ENCODE measurements at places on chromosomes 2 and 18. TPM values are rescaled to one million over a fixed set of nuclear protein-coding genes. Genes with fewer than 3 reads are reported as not detected.

GRCh38 chr2:241767464-241768250, 9.0 kb upstream of the GAL3ST2 start:
- no peak for DNase-seq

- no peak for DNase-seq
These were observed 97.8 kb upstream of the AQP4 start for GRCh38 chr18:26963292-26963691.

DNA sequence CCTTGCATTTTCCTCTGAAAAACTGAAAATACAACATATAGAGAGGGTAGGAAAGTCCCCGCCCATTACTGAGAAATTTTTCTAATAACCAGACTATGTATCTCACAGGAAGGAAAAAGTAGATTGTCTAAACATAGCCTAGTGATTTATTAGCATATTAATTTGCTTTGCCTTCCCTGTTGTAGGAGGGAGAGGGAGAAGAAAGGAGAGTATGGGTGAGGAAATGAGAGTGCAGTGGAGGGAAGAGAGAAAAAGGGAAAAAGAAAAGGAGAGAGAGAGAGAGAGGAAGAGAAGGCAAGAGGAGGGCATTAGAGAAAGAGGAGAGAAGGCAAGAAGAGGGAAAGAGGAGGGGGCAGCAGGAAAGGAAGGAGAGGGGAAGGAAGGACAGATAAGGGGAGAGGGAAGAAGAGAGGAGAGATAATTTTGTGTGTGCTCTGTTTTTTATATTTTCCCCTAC, 3.6 kb upstream of the KYNU start:
- DNase-seq, result no peak

GRCh38 chr2:232038251-232038880, 76.9 kb downstream of the DIS3L2 start:
- DNase-seq, result no peak

- no peak for DNase-seq
These were observed 74.7 kb downstream of the TNFRSF11A start for GRCh38 chr18:62399781-62400308.

- DNase-seq, result no peak
These were observed 35.9 kb upstream of the CCDC93 start for GRCh38 chr2:118049816-118050140.

DNA sequence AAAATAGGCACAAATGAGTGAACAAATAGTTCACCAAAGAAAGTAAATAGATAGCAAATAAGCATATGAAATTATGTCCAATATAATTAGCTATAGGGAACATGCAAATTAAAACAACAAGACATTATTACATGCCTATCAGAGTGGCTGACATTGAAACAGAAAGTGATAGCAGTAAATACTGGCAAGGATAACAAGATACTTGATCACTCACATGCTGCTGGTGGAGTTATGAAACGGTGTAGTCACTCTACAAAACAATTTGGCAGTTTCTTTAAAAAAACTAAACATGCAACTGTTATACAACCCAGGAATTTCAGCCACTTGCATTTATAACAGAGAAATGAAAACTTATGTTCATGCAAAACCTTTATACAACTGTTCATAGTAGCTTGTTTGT, 439.2 kb upstream of the ACVR2A start:
- no peak for DNase-seq

- DNase-seq, result no peak
These were observed 1415.8 kb upstream of the CELF4 start for GRCh38 chr18:38981389-38981788.

- no peak for DNase-seq
These were observed 109.4 kb downstream of the GYPC start for GRCh38 chr2:126765395-126765794.

DNA sequence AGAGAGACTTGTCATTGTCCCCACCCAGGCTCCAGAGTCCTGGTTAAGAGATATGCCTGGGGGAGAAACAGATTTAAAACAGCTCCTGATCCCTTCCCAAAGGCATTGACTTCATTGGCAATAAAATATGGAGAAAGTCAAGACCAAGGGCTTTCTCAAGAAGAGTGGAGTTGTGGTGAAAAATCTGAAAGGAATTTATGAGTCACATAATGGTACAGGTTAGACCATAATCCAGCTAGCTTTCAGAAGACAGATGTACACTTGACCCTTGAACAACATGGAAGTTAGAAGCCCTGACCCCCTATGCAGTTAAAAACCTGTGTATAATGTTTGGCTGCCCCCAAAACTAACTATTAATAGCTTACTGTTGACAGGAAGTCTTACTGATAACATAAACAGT, 599.1 kb upstream of the SOX11 start:
- no peak for DNase-seq

GRCh38 chr2:31945572-31945935, 65.3 kb downstream of the MEMO1 start:
- DNase-seq, result no peak

GRCh38 chr2:63975437-63976124, 43.6 kb downstream of the VPS54 start:
- DNase-seq, result peak; percentile 91

GRCh38 chr18:33840212-33840593, 262.2 kb downstream of the ASXL3 start:
- no peak for DNase-seq

DNA sequence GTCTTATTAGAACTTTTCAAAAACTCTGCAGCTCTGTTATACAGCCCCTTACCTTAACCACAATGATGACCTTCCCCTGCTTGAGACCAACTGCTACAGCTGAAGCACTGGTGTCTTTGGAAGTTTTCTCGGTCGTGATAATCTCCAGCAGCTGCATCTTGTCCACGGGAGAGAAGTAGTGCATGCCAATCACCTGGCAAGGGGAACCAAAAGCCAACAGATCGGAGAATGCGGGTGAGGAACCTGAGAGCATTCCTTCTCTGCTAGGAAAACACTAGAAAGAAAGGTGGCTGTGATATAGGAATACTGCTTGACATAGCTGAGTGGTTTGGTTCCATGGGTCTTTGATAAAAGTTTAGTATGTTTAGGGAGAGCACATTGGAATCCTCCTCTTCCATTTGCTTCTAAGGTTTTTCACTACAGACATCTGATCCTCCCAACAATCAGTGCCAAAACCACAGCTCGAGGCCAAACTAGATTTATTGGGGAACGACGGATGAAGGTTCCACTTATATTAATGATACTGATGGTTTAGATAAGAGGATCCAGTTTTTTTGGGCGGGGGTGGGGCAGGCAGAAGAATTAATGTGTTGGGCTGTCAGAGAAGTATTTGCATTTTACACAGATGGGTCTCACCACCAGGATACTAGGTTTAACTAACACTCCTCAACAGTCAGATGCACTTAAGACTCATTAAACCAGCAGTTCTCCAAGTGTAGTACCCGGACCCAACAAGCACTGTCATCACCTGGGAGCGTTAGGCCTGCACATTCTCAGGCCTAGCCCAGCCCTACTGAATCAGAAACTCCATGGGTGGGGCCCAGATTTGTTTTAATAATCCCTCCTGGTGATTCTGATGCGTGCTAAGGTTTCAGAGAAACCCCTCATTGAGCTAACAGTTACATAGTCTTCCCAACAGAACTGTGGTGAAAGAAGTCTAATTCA, 22.4 kb downstream of the GAREM2 start:
- no peak for DNase-seq

GRCh38 chr2:84817239-84817655, 63.6 kb downstream of the TRABD2A start:
- DNase-seq, result no peak

DNA sequence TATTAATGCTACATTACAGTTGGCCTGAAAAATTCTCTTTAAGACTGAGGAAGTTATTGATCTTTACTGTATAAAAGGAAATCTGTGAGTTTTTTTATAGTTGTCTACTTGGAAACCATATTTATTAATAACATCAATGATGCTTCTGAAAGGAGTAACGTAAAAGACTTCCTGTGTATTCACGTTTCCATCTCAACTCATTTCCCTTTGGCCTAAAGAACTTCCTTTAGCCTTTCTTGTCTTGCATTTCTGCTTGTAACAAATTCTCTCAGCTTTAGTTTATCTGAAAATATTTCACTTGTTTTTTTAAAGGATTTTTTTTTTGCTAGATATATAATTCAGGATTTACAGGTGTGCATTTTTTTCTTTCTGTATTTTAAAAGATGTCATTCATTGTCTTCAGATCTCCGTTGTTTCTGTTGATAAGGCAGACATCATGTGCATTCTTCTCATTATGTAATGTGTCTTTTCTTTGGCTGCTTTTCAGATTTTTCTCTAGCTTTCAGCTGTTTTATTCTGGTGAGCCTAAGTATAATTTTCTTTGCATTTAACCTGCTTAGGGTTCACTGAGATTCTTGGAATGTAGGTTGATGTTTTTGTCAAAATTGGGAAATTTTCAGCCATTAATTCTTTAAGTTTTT, 159.0 kb upstream of the DAPL1 start:
- DNase-seq, result no peak

DNA sequence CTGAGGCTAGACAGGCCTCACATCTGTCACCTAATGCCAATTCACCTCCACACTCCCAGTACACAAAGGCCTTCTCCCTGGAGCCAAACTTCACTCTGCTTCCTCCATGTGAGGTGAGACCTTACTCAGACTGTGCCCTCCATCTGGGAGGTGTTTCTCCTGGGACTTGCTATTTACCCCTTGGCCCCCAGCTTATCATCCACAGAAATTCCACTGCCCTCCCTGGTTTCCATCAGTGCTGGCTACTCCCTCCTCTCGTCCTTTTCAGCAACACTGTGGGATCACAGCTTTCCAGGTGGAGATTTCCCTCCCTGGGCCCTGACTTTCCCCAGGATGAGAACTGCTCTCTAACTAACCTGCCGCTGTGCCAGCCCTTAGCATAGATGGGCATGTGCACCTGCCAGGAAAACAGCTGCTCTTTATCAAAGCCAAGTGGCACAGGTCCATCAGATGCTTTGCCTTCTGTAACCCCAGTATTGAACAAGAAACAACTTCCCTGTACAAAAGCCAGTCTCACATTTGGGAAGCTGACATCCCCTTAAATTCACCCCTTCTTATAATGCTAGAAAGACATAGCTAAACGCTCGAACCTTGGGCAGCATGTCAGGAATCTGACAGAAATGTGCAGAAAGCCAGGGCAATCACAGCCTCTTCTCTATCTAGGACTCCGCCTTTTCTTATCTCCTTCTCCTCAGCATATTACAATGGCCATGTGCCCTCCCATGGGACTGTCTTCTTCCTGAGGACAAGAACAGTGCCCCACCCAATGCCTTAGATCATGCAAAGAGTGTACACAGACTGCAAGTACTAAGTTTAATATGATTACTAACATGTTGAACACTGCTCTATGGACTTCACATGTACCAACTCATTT, 535.5 kb upstream of the ID2 start:
- DNase-seq, result no peak

- DNase-seq, result no peak
These were observed 119.1 kb downstream of the PTGR3 start for GRCh38 chr18:75089748-75090327.

GRCh38 chr2:14751581-14751980, 119.1 kb downstream of the LRATD1 start:
- peak; percentile 41 for DNase-seq

GRCh38 chr2:1870431-1870830, 126.1 kb upstream of the PXDN start:
- DNase-seq, result no peak

DNA sequence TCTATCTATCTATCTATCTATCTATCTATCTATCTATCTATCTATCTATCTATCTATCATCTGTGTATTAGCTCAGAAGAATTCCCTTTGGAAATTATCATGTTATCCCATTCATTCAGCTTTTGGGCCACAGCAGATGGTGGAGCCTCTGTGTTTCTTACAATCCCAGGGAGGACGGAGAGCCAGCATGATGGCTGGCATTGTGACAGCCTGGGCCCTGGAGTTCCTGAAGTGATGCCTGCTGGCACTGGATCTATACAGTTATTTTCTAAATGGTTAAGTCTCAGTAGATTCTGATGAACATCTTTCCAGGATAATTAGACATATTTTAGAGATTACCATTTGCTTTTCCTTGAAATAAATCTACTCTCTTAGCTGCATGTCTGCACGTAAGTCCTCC, 385.4 kb upstream of the NXPH2 start:
- DNase-seq, result no peak

GRCh38 chr2:100692381-100692780, 127.6 kb upstream of the NPAS2 start:
- no peak for DNase-seq

DNA sequence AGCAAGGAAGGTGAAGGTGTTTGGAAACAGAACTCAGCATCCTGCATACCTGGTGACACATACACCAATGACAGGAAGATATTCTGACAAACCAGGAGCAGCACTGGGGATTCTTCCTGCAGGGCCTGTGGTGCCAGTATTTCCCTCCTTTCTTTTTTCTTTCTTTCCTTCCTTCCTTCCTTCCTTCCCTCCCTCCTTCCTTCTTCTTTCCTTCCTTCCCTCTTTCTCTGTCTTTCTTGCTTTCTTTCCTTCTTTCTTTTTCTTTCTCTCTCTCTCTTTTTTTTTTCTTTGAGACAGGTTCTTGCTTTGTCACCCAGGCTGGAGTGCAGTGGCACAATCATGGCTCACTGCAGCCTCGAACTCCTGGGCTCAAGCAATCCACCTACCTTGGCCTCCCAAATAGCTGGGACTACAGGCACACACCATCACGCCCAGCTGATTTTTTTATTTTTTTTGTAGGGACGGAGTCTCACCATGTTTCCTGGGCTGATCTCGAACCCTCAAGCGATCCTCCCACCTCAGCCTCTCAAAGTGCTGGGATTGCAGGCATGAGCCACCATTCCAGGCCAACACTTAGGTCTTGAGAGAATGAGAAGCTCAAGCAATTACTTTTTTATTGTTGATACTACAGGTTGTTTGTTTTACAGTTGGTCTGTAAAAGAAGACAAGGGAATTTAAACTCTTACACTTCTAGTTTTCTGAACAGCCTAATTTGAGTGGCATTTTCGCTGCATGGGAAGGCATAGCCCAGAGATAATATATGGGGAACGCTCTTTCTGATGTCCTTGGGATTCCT, 54.7 kb upstream of the GATA6 start:
- no peak for DNase-seq

Gene ZNF521
- total RNA-seq, result 0.10 TPM

Gene ELOA2
- total RNA-seq, result not detected

Gene EMILIN2
- 0.42 TPM for total RNA-seq

Gene IL1F10
- total RNA-seq, result not detected

Gene VAMP8
- 93.1 TPM for total RNA-seq

Gene RESP18
- not detected for total RNA-seq

Gene CHPF
- total RNA-seq, result 93.1 TPM

Gene TRABD2A
- total RNA-seq, result 1.5 TPM

Gene ATP5MC3
- total RNA-seq, result 312 TPM

Gene UGT1A3
- 0.88 TPM for total RNA-seq

Gene NIF3L1
- total RNA-seq, result 38.6 TPM

Gene CCDC68
- total RNA-seq, result 3.9 TPM

Gene SCN3A
- not detected for total RNA-seq

Gene SLC11A1
- 1.0 TPM for total RNA-seq

Gene CD207
- total RNA-seq, result not detected

Gene PXDN
- 96.5 TPM for total RNA-seq

Gene INHBB
- not detected for total RNA-seq

Gene CHRND
- not detected for total RNA-seq

Data from foreskin keratinocyte (primary cell).